ELR (cell line): ENCODE measurements at places on chromosomes 1 and 21.

DNA sequence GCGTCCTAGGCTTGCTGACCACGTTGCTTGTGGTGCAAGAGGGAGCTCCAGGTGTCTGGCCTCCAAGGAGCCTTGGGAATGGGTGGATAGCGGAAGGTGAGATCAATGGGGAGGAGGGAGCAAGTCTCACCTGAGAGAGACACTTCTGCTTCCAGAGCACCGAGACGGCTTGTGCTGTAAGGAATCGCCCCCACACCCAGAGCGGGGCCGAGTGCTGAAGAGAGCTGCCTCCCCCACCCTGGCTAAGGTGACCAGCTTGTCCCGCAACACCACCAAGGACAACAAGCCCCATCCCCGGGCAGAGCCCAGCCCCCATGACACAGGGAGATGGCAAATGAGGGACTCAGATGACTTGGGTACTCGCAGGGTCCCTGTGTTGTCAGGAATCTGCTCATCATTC is 485.6 kb downstream of the NPHP4 start:
- DNase-seq: no peak

DNA sequence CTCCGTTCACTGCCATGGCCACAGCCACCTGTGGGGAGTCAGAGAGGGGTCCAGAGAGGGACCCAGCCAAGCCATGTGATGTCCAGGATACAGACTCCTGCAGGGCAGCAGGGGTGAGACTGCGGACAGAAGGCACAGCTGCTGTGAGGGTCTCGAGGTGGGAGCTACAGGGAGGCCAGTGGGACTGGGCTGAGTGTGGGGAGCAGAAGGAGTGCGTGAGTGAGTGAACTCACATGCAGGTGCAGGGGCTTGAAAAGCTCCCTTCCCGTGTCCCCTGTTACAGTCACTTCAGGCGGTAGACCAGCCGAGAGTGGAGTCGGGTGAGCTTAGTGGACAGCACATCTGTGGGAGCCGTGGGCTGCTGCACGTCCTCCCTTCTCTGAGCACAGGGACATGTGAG is 42.4 kb downstream of the S100B start:
- DNase-seq: no peak

- DNase-seq: no peak
Observed at GRCh38 chr1:216303690-216304089, 119.6 kb downstream of the USH2A start.

DNA sequence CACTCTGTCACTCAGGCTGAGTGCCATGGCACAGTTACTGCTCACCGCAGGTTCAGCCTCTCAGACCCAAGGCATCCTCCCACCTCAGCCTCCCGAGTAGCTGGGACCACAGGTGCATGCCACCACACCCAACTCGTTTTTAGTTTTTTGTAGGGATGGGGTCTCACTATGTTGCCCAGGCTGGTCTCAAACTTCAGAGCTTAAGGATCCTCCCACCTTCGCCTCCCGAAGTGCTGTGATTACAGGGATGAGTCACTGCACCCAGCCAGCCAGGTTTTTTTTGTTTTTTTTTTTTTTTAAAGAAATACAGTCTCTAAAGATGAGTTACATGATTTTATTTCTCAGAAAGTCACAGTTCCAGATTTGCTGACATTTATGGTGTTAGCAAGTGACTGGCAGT is 29.0 kb downstream of the BACE2 start:
- no peak for DNase-seq

DNA sequence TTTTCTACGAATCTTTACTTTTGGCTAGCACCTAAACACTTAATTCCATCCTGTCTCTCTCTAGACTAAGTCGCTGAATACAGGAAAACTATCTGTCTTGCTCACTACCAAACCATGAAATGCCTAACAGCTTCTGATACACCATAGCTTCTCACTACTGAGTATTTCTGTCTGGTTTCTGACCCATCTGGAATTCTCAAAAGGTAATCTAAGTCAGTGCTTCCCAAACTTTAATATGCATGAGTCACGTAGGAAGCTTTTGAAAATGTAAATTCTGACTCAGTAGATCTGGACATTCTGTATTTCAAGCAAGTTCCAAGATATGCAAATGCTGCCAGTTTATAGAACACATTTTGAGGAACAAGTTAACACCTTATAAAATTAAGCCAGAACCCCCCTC is 9.2 kb upstream of the OVGP1 start:
- DNase-seq: peak; percentile 74

DNA sequence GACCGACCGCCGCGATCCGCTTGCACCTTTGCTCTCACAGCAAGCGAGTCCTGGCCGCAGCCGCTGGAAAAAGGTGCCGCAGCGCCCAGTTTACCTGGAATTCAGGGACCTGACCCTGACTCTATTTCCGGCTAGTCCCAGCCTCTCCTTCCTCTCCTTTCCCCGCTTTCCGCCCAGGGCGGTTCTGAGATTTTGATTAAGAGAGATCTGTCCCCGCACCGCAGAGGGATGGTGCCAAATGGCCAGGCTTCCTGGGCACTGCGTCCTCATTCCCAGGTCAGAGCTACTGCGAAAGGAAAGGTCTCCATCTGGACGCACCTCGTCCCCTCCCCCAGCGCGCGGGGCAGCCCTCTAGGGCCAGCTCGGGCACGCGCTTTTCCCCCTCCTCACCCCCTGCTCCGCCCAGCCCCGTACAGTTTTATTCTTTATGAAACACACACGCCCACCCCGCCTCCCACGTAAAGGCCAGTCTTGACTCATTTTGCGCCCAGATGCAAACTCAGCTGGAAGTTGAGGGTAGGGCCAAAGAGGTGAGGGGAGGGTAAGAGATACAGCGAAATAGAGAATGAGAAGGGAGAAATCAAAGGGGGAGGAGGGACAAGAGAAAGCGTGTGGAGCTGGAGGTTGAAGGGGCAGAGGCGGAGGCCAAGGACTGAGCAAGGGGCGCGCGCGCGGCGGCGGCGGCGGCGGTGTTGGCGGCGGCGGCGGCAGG is 411.8 kb upstream of the ESRRG start:
- DNase-seq: no peak

GRCh38 chr1:110241516-110241915 is 31.4 kb downstream of the KCNC4 start:
- no peak for DNase-seq

DNA sequence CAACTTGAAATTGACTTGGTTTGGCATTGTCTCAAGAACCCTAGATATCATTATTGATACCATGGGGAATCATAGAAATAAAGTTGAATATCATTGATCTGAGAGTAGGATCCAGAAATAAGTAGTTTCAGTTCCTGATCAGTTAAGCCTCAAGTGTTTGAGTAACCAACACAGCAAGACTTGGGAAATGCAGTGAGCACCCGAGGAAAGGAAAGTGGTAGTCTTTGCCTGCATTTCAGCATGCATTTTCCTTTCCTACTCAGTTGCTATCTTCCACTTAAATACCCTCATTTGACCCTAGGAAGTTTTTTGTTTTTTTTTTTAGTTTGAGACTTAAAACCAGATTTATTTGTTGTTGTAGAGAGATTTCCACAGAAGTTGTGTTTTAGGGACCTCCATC is 18.9 kb downstream of the CLEC20A start:
- DNase-seq: no peak
